CD8-positive, alpha-beta memory T cell (primary cell): ENCODE measurements at places on chromosomes 1 and 21. TPM values are rescaled to one million over a fixed set of nuclear protein-coding genes. Genes with fewer than 3 reads are reported as not detected.

GRCh38 chr1:227925582-227926198 is 22.0 kb downstream of the WNT9A start:
- DNase-seq = no peak

DNA sequence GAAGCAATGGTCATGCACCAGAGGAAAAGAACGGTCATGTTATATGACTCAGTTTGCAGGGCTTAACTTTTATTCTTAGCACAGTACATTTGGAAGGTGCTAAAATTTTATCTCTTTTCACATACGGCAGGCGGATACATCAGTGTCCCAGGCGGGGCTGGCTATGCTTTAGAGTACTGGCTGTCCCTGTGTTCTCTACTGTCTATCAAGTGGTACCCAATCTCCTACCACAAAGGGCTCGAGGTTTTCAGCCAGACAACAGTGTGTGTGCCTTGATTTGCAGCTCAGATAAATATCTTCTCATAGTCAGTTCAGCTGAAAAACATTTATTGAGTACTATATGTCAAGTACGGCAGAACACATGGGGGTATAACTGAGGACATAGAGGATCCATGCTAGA is 65.3 kb downstream of the URB2 start:
- DNase-seq = peak; percentile 30

- no peak for DNase-seq
Observed at GRCh38 chr21:40562242-40563002, 284.5 kb downstream of the DSCAM start.

GRCh38 chr1:180231506-180231921 is 1.4 kb downstream of the LHX4 start:
- DNase-seq = no peak

DNA sequence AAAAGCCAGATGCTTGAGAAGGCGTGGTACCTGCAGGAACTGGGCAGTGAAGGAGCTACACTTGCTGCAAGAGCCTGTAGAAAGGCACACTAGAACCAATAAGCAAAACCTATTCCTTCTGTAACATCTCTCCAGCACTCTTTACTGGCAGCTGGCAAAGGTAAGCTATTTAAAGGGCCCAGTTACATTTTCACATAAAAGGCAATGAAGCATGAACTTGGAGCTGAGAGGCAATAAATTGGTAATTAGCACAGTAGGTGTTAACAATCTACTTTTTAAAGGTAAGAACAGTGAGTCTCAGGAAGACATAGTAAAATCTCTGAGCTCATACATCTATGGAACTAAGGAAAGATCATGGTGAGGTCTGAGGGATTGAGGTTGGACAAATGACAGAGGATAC is 167.1 kb upstream of the OLFM3 start:
- no peak for DNase-seq

DNA sequence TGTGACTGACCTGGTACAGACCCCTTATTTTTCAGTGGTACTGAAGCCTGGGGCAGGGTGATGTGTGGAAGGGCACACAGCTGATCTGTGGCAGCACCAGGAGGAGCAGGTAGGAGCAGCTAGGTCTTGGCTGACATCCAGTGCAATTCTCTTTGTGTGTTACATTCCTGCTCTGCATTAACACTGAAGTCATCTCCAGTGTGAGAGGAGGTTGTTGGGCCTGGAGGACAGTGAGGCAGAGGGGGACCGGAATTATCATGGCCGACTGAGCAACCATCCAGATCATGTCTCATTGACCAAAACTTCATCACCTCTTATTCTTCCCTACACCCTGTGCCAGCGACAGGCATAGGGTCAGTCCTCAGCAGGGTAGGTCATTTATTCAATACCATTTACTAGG is 1.5 kb downstream of the SLAMF8 start:
- no peak for DNase-seq

DNA sequence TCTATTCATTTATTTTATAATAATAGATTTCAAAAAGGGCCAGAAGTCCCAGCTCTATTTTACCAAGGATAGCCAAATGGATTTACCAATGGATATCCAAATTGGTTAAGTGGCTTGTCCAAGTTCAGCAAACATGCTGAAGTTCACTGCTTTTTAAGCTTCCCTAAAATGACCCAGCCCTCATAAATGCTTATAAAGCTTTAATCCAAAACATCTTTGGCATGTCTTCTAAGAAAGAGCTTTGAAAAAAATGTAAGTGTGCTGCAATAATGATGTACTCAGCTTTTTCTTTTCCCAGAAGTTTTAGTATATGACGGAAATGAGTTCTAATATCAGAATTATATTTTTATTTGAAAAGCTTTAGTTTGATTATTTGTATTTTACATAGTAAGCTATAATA is 451.5 kb upstream of the ADAMTS5 start:
- DNase-seq = no peak

DNA sequence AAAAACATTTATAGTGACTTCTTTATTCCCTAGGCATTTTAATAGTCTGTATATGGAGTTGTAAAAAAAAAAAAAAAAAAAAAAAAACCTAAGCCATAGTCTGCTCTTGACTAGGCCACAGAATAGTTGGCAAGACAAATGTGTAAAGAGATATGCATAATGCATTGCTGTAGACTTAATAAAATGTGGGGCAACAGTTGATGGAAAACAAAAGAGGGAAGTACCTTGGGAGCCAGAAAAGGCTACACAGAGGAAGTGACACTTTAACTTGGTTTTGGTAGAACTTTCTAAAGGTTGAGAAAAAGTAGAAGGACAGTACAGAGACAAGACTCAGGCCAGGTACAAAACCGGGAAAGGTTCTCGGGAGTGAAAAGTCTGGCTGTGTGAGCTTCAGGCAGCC is 802.9 kb upstream of the ADAMTS5 start:
- no peak for DNase-seq

DNA sequence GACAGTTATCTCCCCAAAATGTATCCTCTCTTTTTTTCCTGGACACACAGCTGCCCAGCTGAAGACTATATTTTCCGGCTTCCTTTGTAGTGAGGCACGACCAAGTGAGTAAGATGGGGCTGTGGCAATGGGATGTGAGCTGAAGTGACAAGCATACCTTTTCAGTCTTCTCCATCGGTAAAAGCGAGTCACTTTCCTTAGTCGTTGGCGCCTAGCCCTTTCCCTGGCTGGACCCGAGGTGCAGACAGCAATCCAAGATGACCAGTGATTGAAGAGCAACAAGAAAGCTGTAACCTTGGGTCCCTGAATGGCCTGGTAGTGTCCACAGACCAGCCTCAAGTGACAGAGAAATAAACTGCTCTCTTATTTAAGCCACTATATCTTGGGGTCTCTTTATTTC is 155.2 kb downstream of the NR5A2 start:
- DNase-seq = no peak

DNA sequence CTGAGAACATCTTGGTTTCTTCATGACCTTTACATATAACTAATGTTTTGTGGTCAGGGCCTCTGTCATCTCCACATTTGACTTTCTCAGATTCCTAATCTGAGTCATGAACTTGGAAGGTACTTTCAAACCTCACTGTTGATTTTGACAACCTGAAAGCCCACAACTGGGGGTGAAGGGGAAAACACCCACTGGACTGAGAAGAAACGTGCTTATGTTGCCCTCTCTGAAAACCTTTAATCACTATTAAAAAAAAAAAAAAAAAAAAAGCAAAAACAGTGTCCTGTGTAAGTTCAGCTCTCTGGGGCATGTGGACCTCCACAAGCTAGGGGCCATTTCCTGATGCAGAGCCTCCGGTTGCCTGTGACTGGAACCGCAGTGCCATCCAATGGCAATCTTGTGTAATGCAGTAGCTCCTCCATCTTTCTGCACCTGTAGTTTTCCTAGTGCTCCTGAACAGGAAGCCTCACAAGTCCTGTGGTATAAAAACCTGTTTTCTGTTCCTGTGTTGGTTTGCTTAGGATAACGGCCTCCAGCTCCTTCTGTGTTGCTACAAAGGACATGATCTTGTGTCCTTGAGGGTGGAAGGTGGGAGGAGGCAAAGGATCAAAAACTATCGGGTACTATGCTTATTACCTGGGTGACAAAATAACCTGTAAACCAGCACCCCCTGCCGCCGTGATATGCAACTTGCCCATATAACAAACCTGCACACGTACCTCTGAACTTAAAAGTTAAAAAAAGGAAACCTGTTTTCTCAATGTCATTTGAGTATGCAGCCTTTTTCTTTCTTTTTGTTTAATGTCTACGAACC is 124.5 kb downstream of the ZNF648 start:
- DNase-seq = peak; percentile 28

DNA sequence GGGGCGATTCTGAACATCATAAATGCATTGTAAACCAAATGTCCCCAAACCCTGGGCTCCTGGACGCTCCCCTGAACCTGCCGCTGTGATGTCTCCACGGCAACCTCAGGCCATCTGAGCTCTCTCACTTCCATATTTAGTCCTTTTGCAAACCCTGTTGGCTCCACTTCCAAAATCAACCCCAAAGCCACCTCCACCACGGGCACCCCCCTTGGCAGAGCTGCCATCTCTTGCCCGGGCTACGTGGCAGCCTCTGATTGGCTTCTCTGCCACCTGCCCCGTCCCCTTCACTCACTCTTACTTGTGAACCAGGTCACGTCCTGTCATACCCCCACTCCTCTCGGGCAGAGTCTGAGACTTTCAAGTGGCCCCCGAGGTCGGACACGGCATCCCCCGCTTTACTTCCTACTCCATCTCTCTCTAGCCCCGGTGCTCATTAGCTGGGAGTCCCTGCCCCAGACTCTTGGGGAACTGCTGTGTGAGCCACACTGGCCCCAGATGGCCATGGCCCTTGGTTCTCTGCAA is 15.8 kb downstream of the PRXL2B start:
- no peak for DNase-seq

- no peak for DNase-seq
Observed at GRCh38 chr21:32427958-32428623, 15.6 kb downstream of the EVA1C start.

DNA sequence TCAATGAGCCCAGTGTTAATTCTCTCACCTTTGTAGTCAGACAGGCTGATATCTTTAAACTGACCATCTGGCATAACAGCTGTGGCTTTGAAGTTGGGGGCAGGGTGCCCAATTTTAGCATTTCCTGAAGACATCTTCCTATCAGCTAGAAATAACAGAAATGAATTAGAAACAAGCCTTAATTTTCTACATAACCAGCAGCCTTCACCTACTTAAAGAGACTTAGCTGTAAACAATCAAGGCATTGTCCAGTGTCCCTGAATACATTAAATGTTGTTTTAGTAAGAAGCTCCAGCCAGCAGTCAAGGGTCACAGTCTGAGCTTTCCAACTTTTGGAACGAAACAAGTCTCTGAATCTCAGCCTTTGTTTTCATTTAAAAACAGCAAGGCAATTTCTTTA is 2.8 kb downstream of the PRDX1 start:
- DNase-seq = no peak

- DNase-seq = no peak
Observed at GRCh38 chr1:180352021-180352420, 122.0 kb downstream of the LHX4 start.

- no peak for DNase-seq
Observed at GRCh38 chr1:170214117-170215032, 68.6 kb downstream of the NTMT2 start.

Gene LRRC7
- not detected for total RNA-seq

Gene AURKAIP1
- 169 TPM for total RNA-seq

Gene REN
- total RNA-seq = not detected

Gene RHEX
- not detected for total RNA-seq

Gene ODR4
- total RNA-seq = 16.3 TPM

Gene TMPRSS3
- total RNA-seq = 20.4 TPM

Gene GNG12
- 0.77 TPM for total RNA-seq

Gene RAB3B
- 0.13 TPM for total RNA-seq
